Activated naive CD4-positive, alpha-beta T cell treated with anti-CD3 and anti-CD28 coated beads for 36 hours (primary cell): ENCODE measurements at places on chromosomes 5 and 9. TPM values are rescaled to one million over a fixed set of nuclear protein-coding genes. Genes with fewer than 3 reads are reported as not detected.

GRCh38 chr5:98843481-98843880, 70.0 kb downstream of the RGMB start:
- DNase-seq, result no peak

IL13 gene
- total RNA-seq, result 0.24 TPM

NKD2 gene
- total RNA-seq, result 2.5 TPM

DNA sequence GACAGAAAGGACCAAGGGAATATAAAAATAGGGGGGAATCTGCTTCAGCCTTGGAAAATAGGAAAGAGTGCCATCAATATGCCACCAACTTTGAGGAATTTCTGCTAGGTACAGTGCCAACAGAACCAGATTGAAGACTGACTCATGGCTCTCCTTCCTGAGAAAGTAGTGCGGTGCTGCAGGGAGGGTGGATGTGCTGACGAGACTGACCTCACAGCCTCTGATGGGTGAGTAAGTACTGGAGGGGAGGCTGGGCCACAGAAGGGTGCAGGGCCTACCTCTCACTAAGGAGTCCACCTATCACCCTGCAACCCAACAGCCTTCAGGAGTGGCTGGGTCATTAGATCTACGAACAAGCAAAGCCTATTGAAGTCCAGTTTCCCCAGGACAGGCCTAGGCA, 187.6 kb downstream of the GABBR2 start:
- DNase-seq, result no peak

KIAA0825 gene
- total RNA-seq, result 0.24 TPM
